ENCODE measurements at places on chromosomes 7 and 10. TPM values are rescaled to one million over a fixed set of nuclear protein-coding genes. Genes with fewer than 3 reads are reported as not detected.

BLVRA gene
- total RNA-seq = 42.2 TPM

CTNNA3 gene
- 99.0 TPM for total RNA-seq

CARD11 gene
- 0.15 TPM for total RNA-seq

IMMP2L gene
- 16.5 TPM for total RNA-seq

DNA sequence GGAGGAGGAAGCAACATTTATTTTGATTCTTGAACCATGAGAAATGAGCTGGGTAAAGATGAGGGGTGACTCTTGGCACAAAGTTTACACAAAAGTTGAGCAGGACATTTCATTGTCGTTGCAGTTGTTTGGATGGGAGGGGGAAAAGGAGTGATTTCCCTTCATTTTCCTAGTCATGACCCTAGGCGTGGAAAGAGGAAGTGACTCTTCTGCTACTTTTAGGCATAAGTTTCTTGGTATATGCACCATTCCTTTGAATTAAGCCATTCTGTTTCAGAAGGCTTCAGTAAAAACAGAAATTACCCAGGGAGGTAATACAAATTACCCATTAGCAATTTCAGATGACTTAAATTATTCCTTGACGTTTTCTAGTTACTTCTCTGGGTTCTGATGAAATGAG lies 113.9 kb upstream of the FAM171A1 start:
- no peak overlapping the region for H3K27ac ChIP-seq
- DNase-seq = no peak
- H3K4me1 ChIP-seq = no peaks in the 10 kb centered on the region
